Stimulated activated CD8-positive, alpha-beta memory T cell treated with anti-CD3 and anti-CD28 coated beads, Interleukin-7, amount 100 ng/mL, for 24 hours (primary cell): ENCODE measurements at places on chromosomes 12 and 14.

DNA sequence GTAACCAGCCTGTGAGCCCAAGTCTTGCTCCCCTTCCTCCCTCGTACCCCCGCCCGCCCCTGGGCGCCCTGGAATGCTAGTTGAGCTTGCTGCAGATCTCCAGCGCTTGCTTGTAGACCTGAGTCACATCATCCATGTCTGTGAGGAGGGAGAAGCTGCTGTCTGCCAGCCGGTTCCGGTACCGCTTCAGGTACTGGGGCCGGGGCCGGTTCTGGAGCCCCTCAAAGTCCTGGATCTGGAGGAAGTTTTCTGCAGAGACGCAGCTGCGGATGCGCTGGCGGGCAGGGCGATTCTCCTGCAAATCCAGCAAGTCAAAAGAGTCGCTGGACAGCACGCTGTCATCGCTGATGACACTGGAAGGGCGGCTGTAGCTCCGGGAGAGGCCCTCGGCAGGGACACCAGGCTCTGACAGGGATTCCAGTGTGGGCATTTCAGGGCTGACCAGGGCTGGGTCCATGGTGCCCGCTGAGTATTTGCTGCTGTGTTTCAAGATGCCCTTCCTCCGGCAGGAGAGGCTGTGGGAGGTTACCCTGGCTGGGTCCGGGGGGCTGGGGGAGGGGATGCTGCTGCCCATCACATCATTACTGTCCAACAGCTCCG lies 71.9 kb downstream of the NUAK1 start:
- DNase-seq, result no peak

DNA sequence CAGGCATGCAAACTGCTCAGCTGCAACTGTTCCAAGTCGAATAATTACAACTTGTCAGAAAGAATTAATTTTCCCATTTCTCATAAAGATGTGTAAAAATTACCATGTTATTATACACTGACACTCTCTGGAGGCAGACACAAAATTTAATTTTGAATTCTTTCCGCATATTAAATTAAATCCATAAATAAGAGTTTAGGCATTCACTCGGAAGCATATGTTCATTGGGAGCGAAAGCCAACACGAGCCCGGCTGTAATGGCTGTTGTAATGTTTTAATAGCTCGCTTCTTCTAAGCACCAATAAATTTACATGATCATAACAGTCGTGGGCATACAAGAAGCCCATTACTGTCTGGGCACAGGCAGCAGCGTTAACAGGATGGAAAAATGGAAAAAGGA lies 189.6 kb upstream of the SOX5 start:
- no peak for DNase-seq

GRCh38 chr12:67410667-67411067 lies 141.5 kb downstream of the CAND1 start:
- DNase-seq, result no peak

GRCh38 chr12:49109641-49110463 lies 795 bp downstream of the LMBR1L start:
- DNase-seq, result no peak

DNA sequence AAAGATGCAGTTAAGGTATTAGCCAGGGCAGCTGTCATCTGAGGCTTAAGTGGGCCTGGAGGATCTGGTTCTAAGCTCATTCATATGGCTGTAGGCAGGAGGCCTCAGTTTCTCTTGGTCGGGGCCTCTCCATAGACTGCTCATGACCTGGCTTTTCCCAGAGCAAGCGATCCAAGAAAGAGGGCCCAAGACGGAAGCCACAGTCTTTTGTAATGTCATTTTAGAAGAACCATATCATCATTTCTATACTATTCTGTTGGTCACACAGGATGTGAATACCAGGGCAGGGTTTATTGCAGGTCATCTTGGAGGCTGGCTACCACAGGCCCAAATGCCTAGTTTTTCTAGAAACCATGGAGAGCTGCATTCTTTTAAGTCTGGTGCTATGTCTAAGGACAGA lies 47.7 kb downstream of the GNG2 start:
- DNase-seq, result no peak

- DNase-seq, result no peak
These were observed 89.5 kb upstream of the MANSC4 start for GRCh38 chr12:27869567-27869966.

- no peak for DNase-seq
These were observed at the start of gene CCDC60 for GRCh38 chr12:119334430-119335170. Gene CCDC60, plus strand, starts transcription at chr12:119334729. Its CDS starts 448 bp downstream, at chr12:119335177.

- DNase-seq, result peak; percentile 18
These were observed 618 bp downstream of the RNF34 start for GRCh38 chr12:121400332-121401139.

DNA sequence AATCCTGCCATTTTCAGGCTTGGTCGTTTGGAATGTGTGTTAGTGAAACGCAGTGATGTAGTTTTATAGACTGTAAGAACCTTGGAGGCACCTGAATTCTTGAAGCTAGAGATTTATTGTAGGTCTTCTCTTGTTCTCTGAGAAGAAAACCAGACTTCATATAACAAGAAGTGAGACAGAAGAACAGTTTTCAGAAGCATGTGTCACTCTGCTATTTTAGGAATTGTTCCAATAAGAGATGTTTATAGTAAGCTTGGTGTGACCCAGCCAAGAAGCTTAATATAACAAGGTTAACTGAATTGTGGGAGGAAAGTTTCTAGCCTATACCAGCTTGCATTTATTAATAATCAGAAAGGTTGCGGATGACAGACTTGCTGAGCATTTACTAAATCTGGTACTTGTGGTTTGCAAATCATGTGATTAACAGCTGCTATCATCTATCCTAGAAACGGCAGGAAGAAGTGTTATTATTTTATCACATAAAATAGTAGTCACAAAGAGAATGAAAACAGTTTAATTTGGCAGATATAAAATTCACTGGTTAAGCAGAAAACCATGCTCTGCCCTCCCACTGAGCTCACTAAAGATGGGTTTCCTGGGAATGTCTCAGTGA lies 49.2 kb upstream of the BCAT1 start:
- DNase-seq, result no peak

DNA sequence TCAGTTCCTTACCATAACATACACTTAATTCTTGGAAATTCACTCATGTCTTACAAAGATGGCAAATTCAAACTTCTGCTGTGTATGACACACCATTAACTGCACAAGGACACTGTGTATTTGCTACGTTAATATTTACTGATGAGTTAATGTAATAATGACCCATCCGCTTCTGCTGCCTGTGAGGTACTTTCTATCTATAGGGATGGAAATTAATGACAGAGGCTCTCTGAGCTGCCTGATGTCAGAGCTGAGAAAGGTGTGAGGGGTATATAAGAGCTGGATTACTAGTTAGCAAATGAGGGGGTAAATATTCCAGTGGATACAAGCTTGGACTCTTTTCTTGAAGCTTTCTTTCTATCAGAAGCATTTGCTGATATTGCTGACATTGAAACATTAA lies at the start of gene IAPP:
Gene IAPP, plus strand, starts transcription at position 301 of the 400 bp plus-strand sequence. CDS start 450 bp downstream, outside the sequence.
- DNase-seq, result no peak

GRCh38 chr12:71242511-71242910 lies 84.7 kb upstream of the TSPAN8 start:
- no peak for DNase-seq
